Dorsolateral prefrontal cortex (tissue), 122 donors: ENCODE measurements at places on chromosomes 7 and 10.

- no peak for DNase-seq
Observed at GRCh38 chr7:104327938-104328295, 486 bp upstream of the LHFPL3 start.

GRCh38 chr7:149866779-149867447, 6.9 kb upstream of the ATP6V0E2 start:
- no peak for DNase-seq

DNA sequence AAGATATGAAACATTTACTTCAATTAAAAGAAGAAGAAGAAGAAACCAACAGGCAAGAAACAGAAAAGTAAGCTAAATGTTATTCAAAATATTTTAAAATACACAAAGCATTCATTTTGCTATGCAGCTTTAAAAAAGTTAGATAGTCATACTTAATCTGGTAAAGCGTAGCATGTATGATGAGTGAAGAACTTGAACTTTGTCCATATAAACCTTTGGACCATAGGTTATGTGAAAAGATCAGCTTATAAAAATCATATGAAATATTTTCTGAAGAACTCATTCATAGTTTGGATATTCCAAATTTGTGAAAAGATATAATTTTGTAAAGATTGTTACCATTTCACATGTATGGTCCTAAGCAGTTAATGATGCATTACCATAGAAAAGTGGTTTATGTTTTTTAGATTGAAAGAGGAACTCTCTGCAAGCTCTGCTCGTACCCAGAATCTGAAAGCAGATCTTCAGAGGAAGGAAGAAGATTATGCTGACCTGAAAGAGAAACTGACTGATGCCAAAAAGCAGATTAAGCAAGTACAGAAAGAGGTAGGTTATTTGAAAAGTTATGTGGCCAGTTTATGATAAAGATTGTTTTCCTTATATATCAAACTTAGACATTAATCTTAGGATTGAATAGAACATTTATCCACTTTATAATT, 37.3 kb downstream of the KIF20B start:
- no peak for DNase-seq

GRCh38 chr10:72243822-72244437, 27.9 kb upstream of the ASCC1 start:
- DNase-seq, result no peak

DNA sequence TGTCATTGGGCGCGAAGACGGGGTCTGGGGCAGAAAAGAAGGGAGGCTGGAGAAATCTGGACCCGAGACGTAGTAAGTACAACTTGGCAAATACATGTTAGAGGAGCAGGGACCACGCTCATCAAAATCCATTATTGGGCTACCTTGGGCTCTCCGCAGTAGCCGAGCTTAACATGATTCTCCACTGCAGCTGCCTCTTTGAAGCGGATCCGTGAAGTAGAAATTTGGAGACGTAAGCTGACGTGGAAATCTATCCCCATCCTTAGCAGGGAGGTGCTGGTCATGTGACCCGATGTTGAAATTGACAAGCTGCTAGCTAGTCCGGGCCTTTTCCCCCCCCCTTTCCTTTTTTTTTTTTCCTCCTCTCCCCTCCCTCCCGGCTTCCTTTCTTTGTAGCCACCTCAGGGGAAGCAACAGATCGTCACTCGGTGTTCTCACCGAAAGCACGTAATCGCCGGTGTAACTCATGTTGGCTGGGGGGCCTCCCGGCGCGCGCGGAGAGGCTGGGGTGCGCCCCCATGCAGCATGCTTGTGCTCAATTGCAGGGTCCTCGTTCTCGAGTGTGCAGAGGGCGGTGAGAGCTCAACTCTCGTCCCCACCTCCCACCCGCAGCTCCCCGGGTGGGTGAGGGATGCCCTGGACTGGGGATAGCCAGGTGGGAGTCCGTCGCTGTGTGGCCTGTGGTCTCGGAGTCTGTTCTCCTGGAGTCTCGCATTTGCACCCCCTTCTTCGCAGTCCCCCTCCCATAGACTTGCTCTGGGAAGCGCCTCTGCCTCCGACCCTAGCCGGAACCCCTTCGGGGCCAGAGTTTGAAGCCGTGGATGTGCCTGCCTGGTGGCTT, at the start of gene HOXA11:
TSS of gene HOXA11 (minus strand) at position 220 of the 841 bp plus-strand sequence. CDS start at position 132, 88 bp downstream.
- peak; percentile 18 for DNase-seq

- DNase-seq, result no peak
Observed at GRCh38 chr7:85583131-85583953, 396.5 kb upstream of the SEMA3D start.

DNA sequence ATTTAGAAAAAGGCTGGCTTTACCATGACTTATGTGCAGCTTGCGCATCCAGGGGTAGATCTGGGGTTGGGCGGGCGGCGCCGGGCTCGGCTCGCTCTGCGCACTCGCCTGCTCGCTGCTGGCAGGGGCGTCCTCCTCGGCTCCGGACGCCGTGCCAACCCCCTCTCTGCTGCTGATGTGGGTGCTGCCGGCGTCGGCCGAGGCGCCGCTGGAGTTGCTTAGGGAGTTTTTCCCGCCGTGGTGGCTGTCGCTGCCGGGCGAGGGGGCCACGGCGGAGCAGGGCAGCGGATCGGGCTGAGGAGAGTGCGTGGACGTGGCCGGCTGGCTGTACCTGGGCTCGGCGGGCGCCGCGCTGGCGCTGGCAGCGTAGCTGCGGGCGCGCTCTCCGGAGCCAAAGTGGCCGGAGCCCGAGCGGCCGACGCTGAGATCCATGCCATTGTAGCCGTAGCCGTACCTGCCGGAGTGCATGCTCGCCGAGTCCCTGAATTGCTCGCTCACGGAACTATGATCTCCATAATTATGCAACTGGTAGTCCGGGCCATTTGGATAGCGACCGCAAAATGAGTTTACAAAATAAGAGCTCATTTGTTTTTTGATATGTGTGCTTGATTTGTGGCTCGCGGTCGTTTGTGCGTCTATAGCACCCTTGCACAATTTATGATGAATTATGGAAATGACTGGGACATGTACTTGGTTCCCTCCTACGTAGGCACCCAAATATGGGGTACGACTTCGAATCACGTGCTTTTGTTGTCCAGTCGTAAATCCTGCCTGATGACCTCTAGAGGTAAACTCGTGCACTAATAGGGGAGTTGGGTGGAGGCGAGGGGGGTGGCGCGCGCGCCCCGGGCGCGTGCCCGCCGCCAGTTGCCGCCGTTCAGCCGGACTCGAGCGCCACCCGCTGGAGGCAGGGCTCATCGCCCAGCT, at the start of gene HOXA5:
TSS of gene HOXA5 (minus strand) at position 659 of the 927 bp plus-strand sequence. CDS start at position 585, 74 bp downstream.
- no peak for DNase-seq

DNA sequence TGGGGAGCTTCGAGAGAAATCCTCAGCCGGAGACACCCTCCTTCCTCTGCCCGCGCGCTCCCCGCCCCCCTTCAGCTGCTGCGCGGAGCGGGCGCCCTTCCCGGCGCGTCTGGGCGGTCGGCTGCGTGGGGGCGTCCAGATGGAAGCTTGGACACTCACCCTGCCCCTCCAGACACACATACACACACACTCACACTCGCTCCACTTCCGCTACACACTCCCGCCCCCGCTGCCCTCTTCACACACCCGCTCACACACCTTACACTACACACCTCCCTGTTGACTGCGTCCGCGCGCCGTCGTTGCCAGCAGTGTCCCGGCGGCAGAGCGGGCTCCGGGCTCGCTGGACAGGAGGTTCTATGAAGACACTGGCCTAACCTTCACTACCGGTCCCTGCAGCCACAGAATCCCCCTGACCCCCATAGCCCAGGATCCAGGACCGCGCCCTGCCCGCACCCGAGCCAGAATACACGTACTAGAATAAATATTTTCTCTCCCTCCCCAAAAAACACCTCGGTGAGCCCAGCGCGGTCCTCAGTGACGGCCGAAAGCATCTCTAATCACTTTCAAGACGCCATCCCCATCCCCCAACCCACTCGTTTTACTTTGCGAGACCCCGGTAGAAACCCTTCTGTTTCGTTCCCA, 1.1 kb upstream of the EGR2 start:
- DNase-seq, result no peak

GRCh38 chr10:5975641-5976473, 1.5 kb downstream of the IL15RA start:
- no peak for DNase-seq

GRCh38 chr10:84540022-84540616, 211.7 kb downstream of the CCSER2 start:
- no peak for DNase-seq

GRCh38 chr7:111014079-111014478, 76.8 kb upstream of the LRRN3 start:
- no peak for DNase-seq

GRCh38 chr10:102650655-102651454, 6.6 kb downstream of the TRIM8 start:
- DNase-seq, result no peak

- DNase-seq, result no peak
Observed at GRCh38 chr7:70312336-70312735, 714.1 kb downstream of the AUTS2 start.

GRCh38 chr10:132503581-132504421, 33.8 kb upstream of the INPP5A start:
- no peak for DNase-seq
